ENCODE measurements at places on chromosomes 13 and 19. TPM values are rescaled to one million over a fixed set of nuclear protein-coding genes. Genes with fewer than 3 reads are reported as not detected.
A peak's percentile ranks its signal among the peaks of the same experiment; 100 is the strongest.

Gene MIDN
- total RNA-seq: 16.1 TPM

DNA sequence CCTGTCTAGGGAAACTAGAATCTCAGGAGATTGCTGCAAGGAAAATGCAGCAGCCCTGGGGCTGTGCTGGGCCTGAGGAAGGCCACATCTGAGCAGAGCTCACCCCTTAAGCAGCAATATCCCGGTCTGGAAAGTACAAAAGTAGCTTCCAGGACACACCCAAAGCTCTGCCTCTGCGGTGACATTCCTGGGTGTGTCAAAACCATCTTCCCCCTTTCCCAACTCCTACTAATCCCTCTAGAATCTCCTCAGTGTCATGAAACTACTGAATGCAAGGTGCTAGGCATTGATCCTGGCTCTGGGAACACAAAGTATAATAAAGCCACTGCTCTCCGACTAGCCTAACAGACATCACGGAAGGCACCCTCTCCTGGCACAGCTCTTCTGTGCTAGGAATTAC, 5.0 kb downstream of the PBX4 start:
- DNase-seq: no peak

DNA sequence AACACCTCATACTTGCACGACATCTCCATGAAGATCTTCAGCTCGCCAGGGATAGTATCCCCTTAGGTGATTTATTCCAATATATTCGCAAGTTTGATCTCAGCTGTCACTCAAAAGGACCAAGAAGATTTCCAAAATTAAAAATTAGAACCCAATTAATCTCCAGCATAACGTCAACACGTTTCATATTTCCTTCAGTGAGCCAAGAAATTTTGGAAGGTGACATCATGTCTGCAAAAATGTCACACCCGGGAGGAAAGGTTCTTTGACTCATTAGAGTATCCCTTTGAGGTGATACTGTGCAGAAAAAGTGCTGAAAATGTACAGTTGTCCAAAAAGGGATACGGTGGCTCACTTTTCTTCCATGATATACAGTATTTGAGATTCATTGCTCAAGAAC, 569.6 kb downstream of the EFNB2 start:
- no peak for DNase-seq

- no peak for DNase-seq
Measured at GRCh38 chr19:3983936-3984583, 1.2 kb downstream of the EEF2 start.

- DNase-seq: peak; percentile 70
Measured at GRCh38 chr13:99968521-99969452, 2.8 kb downstream of the ZIC5 start.

- DNase-seq: peak; percentile 66
Measured at GRCh38 chr19:3607303-3608078, 816 bp upstream of the TBXA2R start.

Gene LIM2
- total RNA-seq: 3.2 TPM

- DNase-seq: no peak
Measured at GRCh38 chr19:22623841-22624221, 10.3 kb upstream of the ZNF492 start.

- DNase-seq: no peak
Measured at GRCh38 chr13:90776051-90776748, 571.3 kb upstream of the MIR17HG start.

Gene CBARP
- 1.2 TPM for total RNA-seq

Gene NALCN
- 0.53 TPM for total RNA-seq

DNA sequence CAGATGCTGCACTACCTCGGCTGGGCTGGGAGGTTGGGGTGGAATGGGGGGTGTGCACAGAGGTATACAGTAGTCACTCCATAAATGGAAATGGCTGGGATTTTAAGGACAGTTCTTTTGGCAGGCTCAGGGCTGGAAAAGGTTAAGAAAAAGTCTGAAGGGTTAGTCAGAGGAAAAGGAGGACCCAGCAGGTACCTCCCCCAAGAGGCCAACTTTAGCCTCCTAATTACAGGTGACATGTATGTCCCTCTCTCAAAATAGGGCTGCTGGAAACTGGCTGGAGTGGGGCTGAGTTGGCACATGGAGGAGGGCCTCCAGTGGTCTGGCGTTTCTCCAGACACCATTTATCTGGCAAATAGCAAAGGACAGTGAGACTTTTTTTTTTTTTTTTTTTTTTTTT, 994 bp downstream of the CCDC194 start:
- DNase-seq: no peak

DNA sequence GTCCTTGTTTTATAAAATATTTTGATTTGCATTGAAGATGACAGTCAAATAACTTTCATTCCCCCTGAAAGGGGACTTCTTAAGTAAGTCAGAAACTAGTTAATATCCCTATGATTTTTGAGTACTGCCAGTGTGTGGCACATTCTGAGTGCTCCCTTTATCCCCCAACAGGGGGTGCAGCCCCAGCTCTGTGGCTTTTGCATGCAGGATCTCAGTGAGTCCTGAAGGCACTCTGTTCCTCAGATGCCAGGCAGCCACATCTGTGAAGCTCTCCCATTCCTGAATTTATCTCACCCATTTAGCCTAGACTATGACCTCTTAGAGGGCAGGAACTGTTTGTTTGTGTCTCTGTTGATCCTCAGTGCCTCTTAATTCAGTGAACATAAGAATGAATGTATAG, 123.1 kb downstream of the CDK8 start:
- DNase-seq: peak; percentile 69

Gene LGALS14
- total RNA-seq: not detected

Gene GPC6
- total RNA-seq: 42.9 TPM

Gene APLP1
- total RNA-seq: 191 TPM
